Activated CD4-positive, alpha-beta T cell treated with anti-CD3 and anti-CD28 coated beads, Interleukin-2, amount 50 U/mL, for 24 hours (primary cell): ENCODE measurements at places on chromosomes 4 and X.

DNA sequence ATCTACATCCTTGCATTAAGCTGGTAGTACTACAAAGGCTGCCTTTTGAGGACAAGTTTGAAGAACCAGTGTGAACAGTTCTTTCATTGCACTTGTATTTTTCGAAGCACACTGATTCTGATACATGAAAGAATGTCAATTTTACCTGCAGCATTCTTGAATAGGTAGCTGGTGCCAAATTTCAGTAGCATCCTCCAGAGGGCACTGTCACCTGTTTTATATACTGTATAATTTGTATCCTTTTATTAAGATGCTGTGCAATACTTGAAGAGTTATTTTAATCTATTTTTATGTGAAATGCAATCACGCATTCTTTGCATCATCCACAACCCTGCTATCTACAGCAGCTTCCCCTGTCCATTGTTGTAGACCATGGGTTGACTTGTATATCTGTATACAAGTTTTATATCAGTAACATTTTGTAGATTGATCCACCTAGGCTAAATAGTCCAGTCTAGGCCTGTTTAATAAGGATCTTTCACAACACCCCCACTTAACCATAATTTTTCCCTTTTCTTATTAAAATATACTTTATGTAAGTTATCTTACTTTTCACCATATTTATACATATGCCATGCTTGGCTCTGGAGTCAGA is 325.7 kb downstream of the PCDH7 start:
- no peak for DNase-seq

GRCh38 chr4:109562457-109563239 is 2.6 kb downstream of the MCUB start:
- DNase-seq, result no peak

DNA sequence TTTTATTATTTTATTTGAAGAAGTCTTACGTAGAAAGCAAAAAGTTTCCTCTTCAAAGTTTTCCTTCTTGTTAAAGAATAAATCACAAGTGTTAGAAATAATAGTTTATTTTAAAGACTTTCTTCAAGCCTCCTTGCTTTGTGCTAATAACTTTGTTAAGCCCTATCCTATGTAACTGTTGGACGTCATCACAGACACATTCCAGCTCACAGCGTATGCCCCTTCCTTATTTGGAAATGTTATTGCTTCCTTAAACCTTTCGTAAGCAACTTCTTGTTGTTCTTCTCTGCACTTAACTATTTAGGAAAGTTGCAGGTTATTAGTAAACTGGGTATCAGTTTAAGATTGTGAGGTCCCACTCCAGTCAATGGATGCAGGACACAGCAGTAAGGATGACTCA is 7.6 kb upstream of the SRD5A3 start:
- DNase-seq, result no peak

- DNase-seq, result no peak
Observed at GRCh38 chr4:139907001-139907809, 241.6 kb downstream of the MGST2 start.

DNA sequence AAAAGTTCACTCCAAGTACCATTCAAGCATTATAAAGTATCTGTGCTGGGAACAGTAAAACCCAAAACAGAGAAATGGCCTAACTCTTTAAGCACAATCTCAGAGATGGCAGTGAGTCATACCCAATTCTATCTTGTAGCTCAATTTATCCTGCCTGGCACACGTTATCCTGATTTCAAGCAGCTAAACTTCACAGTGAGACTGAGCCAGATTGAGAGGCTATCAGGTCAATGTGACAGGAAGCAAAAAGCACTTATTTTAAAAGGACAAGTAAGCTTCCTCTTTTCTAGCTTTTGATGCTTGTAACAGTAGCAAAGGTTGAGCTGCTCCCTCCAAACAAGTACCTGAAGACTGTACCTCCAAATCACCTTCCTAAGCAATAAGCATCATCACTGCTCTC is 324.9 kb downstream of the NAF1 start:
- DNase-seq, result no peak

GRCh38 chr4:17535906-17536305 is 20.9 kb downstream of the CLRN2 start:
- no peak for DNase-seq

DNA sequence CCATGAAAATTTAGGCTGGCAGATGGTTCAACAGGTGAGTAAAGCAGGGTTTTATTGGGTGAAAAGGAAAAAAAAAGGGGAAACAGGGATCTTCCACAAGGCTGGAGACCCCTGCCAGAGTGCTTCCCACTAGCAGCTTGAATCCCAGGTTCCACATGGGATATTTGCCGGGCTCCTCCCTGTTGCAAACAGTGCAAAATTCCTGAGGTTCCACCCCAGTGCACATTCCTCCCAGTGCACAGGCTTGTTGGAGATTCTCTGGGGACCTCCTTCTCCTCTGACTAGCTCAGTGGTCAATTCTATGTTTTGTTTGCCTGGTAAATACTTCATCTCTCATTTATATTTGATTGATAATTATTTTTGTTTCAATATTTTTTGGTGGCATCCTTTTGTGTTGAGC is 66.4 kb upstream of the UGT2B15 start:
- no peak for DNase-seq

DNA sequence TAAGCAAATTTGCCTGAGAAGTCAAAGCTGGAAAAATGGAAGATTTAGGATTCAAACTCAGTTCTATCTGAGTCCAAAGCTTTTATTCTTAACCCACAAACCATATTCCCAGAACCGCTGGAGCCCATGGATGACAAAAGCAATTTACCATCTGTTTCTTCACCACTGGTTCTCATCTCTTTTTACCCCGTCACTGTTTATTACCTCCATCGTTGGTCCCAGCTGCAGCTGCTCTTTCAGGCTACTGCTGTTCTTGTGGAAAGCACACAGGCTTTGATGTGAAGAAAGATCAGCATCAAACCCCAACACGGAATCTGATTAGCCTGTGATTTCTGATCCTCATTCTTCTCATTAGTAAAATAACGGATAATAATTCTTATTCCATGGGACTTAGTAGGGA is 9.5 kb downstream of the FBXO8 start:
- DNase-seq, result no peak

DNA sequence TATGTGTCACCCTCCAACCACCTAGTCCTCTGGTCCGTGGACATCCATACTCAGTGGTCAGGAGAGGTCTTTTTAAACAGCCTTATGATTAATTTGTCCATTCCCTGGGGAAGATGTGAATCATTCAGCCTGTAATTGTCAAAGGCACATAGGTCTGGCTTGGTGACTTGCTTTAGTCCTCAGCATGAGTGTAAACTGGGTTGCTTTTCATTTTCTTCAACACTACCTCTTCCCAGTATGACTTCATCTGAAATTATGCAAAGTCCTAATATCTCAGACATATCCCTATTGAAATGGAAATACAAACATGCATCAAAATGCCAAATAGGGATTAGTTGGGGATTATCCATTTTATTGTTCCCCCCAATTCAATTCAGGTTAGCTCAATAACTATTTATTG is 208.3 kb upstream of the AMOT start:
- no peak for DNase-seq

DNA sequence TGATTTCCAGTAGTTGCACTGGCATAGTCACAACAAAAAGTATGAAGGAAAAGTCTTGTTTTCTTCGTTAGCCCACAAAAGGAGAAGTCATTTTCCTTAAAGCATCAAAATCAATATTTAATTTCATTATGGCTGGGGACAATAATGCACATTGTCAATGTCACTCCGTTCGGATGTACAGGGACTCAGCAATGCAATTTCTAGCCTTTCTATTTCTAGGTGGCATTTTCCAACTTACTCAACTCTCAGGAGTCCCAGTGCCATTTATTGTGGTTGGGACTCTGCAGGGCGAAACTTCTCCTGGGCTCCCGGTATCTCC is 99.6 kb downstream of the CEP135 start:
- DNase-seq, result no peak

- no peak for DNase-seq
Observed at GRCh38 chr4:113575401-113575800, 186.1 kb downstream of the CAMK2D start.

DNA sequence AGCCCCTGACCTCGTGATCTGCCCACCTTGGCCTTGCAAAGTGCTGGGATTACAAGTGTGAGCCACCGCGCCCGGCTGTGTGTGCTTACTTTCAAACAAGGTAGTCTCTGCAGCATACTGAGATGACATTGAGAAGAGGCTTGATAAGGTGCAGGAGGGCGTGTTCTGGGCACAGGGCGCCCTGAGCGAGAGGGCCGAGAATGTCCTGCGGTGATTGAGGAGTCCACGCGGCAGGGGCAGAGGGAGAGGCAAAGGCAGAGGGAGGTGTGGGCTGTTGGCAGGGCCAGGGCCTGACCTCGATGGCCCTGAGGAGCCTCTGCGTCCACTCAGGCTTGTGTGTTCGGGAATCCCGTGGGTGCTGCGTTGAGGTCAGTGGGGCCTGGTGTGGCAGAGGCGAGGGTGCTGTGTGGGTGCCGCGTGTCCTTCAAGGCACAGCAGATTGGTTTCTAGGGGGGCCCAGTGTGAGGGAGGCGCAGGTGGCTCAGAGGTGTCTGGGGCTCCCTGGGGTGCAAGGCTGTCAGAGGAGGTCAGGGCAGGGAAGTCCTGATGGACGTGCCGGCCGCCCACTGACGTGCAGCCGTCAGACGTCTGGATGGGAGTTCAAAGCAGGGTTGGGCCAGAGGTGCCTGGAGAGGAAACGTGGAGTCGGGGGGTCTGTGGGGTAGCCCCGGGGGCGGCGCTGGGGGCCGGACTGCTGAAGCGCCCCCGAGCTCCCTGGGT is 12.1 kb downstream of the PCGF3 start:
- DNase-seq, result no peak

DNA sequence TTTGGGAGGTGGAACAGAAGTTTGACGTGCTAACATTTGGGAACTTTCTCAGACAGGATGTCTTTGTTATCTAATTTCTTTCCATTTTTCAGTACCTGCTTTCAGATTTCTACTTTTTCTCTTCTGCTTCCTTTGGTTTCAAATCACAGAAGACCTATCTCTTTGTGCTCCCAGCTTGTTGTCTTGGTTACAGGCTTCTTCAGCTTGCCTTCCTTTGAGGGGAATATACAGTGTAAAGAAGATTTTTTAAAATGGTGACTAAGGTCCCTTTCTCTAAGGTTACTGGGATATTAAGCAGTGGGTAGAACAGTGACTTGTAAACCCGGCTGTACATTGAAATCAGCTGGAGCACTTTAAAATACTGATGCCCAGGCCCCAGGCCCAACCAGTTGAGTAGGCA is 48.0 kb downstream of the TMEM164 start:
- no peak for DNase-seq

- no peak for DNase-seq
Observed at GRCh38 chrX:17095161-17095560, 148.7 kb downstream of the REPS2 start.
